Suprapubic skin (tissue), 4 donors: ENCODE measurements at places on chromosomes 1 and 21.

- DNase-seq, result no peak
Measured at GRCh38 chr21:30349572-30349971, 1.2 kb upstream of the KRTAP23-1 start.

- no peak for DNase-seq
Measured at GRCh38 chr1:243882276-243882675, 32.2 kb upstream of the AKT3 start.

GRCh38 chr1:86756062-86756406, 51.7 kb downstream of the SH3GLB1 start:
- no peak for DNase-seq

- no peak for DNase-seq
Measured at GRCh38 chr1:118859999-118860398, 128.1 kb downstream of the TBX15 start.

DNA sequence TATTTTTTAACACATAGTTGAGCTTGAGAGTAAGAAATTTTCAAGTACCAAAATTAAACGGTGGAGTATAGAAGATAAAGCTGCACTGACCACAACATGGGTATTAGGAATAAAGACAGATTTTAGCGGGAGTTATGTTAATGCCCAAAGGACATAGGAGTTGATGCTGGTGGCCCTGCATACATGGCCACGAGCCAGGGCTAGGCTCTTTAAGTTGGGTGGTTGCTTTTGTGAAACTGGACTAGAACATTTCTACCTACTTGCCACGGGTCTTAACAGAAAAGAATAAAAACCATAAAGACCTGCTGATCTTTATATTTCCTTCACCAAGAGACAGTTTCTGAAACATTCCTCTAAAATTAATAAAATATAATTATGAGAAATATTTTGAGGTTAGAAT, 14.9 kb downstream of the EDEM3 start:
- DNase-seq, result no peak

DNA sequence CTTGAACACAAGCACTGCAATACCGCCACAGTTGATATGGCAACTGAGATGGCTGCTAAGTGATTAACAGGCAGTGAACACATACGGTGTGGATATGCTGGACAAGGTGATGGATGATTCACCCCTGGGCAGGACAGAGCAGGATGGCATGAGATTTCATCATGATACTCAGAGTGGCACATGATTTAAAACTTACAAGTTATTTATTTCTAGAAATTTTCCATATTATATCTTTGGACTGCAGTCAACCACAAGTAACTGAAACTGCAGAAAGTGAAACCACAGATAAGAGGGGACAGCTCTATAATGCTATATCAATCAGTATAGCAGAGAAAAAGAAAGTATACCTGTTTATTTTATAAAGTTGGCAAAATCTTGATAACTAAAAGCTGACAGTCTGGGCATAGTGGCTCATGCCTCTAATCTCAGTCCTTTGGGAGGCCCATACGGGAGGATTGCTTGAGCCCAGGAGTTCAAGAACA, 47.9 kb downstream of the PHACTR4 start:
- DNase-seq, result no peak

GRCh38 chr1:107900090-107900945, 64.7 kb downstream of the VAV3 start:
- no peak for DNase-seq

- DNase-seq, result no peak
Measured at GRCh38 chr21:28636752-28637691, 355.7 kb downstream of the LTN1 start.

DNA sequence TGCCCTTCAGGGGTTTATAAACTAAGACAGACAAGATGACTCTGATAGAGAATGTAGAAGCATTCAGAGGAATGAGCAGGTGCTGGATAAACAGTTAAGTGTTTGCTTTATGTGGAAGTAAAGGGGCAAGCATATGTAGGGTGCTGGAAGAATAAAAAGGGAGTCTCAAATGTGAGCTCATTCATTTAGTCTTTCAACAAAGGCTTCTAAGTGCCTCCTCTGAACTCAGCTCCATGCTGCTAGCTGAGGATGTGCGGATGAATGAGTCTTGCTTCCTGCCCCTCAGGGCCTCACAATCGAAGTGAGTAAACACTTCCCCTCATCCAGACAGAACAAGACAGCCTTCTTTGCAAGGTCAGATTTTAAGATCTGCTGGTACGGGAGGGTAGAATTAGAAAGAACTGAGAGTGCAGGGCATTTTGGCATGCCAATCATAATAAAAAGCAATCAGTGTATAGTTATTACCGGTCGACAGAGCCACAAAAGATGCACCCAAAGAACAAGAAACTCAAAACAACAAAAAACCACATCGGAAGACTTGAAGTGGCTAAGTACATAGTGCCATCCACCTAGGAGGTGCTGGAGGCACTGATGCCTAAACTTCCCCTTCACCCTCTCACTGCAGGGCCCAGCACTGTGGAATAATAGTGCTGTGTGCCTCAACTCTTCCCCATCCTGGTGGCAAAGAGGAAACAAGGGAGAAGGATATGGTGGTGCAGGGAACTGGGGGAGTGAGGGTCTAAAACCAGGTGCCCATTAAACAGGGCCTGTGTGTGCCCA, 69.8 kb downstream of the TNR start:
- DNase-seq, result no peak

DNA sequence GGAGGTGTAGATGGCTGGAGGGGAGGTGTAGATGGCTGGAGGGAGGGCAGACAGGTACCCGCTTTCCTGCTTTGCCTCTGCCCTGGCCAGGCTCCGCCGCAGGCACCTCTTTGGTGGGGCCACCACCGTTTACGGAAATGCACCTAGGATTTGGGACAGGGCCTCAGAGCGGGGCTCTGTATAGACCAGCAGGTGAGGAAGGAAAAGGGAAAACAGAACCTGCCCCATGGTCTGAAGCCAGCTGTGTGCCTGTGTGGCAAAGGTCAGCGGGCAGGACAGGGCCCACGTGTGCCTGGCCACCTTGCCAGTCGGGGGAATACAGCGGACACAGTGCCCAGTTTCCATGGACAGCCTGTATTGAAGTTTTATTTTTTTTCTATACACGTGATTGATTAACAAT, 12.1 kb upstream of the PTTG1IP start:
- no peak for DNase-seq

GRCh38 chr1:108505763-108506070, 54.2 kb upstream of the EEIG2 start:
- DNase-seq, result no peak

- DNase-seq, result no peak
Measured at GRCh38 chr1:18578271-18578670, 52.4 kb upstream of the PAX7 start.

GRCh38 chr1:6075748-6076147, 30.1 kb downstream of the KCNAB2 start:
- no peak for DNase-seq

- DNase-seq, result no peak
Measured at GRCh38 chr1:85553416-85554335, 26.9 kb upstream of the CCN1 start.

DNA sequence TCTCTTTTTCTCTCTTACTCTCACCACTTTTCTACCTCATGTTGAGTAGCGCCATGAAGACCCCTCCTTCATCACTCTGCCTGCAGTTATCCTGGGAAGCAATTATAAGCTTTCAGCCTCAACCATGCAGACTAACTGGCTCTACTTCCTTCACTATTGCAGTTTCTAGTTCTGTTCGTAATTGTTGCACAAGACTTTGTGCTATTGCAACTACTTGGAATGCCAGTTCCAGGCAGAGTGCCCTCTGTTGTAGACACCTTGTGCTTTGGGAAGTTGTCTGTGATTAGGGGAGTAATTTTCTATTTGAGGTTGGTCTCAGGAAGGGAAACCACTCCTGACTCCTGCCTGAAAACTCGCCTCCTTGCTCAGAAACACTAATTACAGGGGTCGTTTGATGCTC, 19.4 kb downstream of the PGM1 start:
- no peak for DNase-seq

- no peak for DNase-seq
Measured at GRCh38 chr21:34941162-34941561, 107.9 kb downstream of the RUNX1 start.

GRCh38 chr1:228802386-228803220, 67.3 kb downstream of the RHOU start:
- DNase-seq, result no peak

- no peak for DNase-seq
Measured at GRCh38 chr1:156050376-156050775, 3.2 kb downstream of the UBQLN4 start.

GRCh38 chr1:164891615-164892014, 332.6 kb downstream of the PBX1 start:
- no peak for DNase-seq

- no peak for DNase-seq
Measured at GRCh38 chr1:175801979-175802378, 58.6 kb upstream of the TNR start.

GRCh38 chr1:155729031-155729898, 40.4 kb downstream of the DAP3 start:
- no peak for DNase-seq

GRCh38 chr1:37498872-37499617, 15.5 kb downstream of the MEAF6 start:
- no peak for DNase-seq
